Fibroblast of skin of back (primary cell): ENCODE measurements at places on chromosomes 13 and 19.

- no peak for DNase-seq
Observed at GRCh38 chr19:35060160-35060855, 18.8 kb downstream of the HPN start.

DNA sequence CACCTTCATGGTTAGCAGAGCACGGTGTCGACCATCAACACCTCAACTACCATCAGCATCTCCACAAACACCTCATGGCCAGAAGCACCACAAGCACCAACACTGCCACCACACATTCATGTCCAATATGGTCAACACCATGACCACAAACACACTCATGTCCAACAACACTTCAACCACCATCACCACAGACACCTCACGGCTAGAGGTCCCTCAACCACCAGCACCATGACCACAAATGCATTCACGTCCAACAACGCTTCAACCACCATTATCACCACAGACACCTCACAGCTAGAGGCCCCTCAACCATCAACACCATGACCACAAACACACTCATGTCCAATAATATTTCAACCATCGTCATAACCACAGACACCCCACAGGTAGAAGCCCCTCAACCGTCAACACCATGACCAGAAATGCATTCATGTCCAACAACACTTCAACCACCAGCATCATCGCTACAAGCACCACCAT, 10.2 kb downstream of the TRAPPC5 start:
- no peak for DNase-seq

- no peak for DNase-seq
Observed at GRCh38 chr13:24076636-24077035, 83.9 kb upstream of the SPATA13 start.

DNA sequence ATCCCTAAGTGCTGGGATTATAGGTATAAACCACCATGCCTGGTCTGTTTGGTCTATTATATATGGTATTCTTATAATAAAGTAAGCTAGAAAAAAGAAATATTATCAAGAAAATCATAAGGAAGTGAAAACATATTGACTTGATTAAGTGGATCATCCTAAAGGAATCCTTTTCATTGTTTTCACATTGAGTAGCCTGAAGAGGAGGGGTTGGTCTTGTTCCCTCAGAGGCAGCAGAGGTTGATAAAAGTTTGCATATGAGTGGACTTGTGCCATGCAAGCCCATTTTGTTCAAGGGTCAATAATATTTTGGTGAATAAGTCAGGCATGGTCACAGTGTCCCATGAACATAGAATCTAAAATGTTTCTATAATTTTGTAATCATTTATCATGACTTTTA, 52.7 kb downstream of the ZNF627 start:
- DNase-seq, result peak; percentile 50

- DNase-seq, result no peak
Observed at GRCh38 chr13:59754411-59754810, 409.3 kb downstream of the DIAPH3 start.

DNA sequence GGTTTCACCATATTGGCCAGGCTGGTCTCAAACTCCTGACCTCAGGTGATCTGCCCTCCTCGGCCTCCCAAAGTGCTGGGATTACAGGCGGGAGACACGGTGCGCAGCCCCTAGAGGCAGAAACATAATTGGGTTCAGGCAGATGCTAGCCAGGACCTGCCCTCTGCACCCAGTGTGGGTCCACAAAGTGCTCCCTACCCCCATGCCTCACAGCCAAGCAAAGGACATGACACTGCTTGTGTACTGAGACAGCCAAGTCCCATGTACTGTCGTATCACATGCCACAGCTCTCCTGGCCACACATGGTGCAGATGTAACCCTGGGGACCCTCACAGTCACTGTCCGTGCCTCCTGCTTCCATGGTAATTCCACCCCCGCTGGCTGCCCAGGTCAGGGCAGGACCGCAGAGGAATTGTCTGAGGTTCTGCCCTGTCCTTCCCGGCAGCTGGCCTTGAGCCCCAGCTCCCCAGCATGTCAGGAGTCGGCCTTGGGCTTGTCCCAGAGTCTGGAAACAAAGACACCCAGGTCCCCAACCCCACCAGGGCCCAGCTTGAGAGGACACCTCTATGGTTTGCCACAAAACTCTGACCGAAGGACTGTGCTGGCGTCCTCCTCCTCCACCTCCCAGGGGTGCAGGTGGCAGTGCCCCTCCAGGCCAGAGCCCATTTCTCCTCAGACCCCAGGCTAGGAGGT, 7.6 kb downstream of the PRR36 start:
- DNase-seq, result no peak

- no peak for DNase-seq
Observed at GRCh38 chr19:29681422-29682235, 16.4 kb downstream of the PLEKHF1 start.

DNA sequence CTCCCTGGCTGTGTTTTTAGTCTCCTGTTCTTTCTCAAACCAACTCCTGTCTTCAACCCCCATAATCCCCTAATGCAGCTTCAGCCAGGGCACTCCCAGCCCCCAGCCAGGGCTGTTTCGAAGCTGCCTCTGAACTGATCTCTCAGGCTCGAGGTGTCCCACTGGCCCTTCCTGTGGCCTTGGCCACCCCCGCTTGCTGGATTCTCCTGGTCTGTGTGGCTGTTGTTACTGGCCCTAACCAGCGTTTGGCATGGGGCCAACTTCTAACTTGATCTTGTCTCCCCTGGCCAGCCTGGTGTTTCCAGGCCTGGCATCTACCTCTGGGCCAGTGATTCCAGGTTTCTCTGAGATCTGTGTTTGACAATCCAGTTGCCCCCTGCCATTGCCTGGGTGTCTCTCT, 11.0 kb downstream of the XAB2 start:
- no peak for DNase-seq

- no peak for DNase-seq
Observed at GRCh38 chr13:88896466-88896865, 1225.3 kb downstream of the SLITRK5 start.

- no peak for DNase-seq
Observed at GRCh38 chr13:40644838-40645604, 21.4 kb downstream of the FOXO1 start.

- DNase-seq, result no peak
Observed at GRCh38 chr19:55169136-55169535, 2.7 kb upstream of the DNAAF3 start.

GRCh38 chr13:89003656-89004055, 1332.5 kb downstream of the SLITRK5 start:
- no peak for DNase-seq

DNA sequence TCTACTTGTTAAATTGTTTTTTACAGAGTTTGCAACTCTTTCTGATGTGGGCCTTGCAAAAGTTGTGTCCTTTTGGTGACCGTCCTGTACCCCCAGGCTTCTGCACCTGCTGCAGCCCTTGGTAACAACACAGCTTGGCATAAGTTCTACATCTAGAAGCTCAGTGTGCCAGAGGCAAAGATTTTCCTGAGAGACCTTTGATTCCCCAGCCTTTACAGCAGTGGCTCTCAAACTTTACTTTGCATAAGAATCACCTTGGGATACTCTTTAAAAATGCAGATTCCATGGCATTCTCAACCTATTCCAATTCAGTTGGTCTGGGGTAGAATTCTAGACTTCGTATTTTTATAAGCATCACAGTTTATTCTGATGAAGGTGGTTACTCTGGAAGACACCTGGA, 260.9 kb downstream of the DCT start:
- DNase-seq, result no peak

DNA sequence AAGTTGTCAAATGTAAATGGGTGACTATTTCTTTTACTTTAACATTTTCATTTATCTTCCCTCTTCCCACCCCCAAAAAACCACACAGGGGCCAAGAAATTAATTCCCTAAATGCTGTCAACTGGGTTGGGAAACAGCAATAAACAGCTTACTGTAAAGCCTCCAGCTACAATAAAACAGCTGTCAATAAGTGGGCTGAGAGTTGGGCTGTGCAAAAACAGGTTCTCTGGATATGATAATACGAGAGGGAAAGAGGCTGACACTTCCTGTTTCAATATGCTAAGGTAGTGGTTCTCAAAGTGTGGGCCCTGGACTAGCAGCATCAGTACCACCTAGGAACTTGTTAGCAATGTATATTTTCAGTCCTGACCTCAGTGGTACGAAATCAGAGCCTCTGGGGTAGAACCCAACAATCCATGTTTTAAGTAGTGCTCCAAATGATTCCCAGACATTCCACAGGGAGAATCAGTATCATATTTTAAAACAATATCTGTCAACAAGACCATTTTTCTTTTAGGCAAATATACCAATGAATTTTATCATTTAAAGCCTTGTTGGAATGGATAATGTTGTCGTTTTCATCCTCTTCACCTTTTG, 8.4 kb downstream of the PCDH9 start:
- no peak for DNase-seq

- no peak for DNase-seq
Observed at GRCh38 chr13:92864584-92865284, 361.9 kb upstream of the GPC6 start.

GRCh38 chr13:87274209-87274819, 396.9 kb upstream of the SLITRK5 start:
- peak; percentile 32 for DNase-seq

- no peak for DNase-seq
Observed at GRCh38 chr19:40321076-40321475, 27.1 kb downstream of the C19orf47 start.

GRCh38 chr19:35845215-35846037, 6.9 kb downstream of the NPHS1 start:
- DNase-seq, result no peak

DNA sequence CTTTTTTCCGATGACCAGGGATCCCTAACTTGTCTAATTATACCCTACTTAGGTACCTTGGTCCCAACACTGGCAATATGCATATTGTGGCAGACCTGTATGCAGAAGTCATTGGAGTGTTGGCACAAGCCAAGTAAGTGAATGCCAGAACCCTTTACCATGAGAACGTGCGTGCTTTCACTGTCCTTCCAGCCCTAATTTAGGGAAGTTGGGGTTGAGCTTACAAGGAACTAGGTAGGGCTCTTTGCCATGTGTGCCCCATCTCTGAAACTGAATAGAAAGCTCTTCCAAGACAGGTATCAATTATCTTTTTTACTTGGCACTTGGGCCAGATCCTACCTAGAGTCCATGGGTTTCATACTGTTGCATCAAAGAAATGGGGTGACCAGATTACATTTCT, 93.2 kb downstream of the FRY start:
- DNase-seq, result no peak

DNA sequence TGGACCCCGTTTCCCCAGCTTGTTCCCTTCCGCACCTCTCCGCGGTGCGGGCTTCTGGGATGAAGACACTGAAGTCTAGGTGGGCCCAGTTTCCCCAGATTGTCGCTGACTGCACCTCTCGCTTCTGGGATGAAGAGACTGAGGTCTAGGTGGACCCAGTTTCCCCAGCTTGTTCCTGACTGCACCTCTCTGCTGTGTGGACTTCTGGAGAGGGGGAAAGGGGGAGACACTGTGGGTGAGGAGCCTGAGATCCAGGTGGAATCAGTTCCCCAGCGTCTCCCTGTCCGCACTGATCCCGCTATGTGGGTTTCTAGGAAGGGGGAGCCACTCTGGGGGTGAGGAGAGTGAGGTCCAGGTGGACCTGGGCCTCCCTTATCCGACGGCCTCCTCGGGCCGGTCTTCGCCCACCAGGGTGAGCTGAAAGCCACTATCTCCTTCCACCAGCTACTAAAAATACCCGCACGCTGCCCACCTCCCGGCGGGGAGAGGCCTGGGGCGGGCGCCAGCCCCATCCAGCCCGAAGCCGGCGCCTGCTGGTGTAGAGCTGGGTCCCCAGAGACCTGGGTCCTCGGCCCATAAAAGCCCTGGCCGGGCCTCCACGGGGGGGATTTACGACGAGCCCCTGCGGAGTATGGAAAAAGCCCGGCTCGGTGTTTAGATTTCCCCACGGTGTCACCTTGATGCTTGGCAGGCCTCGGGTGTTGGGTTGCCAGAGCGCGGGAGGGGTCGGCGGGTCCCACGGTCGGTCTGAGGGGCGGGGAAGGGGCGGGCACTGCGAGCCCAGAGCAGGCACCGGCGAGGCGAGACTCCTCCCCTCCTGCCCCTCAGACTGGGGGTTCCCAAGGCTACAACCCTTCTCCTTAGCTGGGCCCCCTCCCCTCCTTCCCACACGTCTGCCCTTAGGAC, 10.6 kb downstream of the FUT6 start:
- DNase-seq, result no peak

GRCh38 chr13:75327135-75327510, 154.8 kb downstream of the TBC1D4 start:
- no peak for DNase-seq

GRCh38 chr13:45670189-45670885, 31.8 kb upstream of the CBY2 start:
- no peak for DNase-seq

GRCh38 chr19:7706955-7707456, 5.1 kb upstream of the FCER2 start:
- no peak for DNase-seq

DNA sequence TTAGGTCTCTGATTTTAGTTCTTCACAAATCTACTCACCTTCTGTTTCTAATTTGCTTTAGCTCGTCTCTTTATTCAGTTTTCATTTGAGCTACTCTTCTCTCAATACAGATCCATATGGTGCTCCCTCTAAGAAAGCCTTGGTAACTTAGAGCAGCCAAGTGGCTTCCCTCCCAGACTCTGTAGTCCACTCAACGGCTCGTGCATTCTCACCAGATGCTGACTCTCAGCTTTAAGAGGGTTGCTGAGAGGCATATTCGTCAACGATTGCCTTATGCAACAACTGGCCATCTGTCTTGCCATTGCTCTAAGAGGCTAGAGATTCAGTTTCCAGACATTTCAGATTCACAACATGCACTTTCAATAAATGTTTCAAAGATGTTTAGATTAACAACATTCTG, 785.8 kb upstream of the SLC10A2 start:
- no peak for DNase-seq

DNA sequence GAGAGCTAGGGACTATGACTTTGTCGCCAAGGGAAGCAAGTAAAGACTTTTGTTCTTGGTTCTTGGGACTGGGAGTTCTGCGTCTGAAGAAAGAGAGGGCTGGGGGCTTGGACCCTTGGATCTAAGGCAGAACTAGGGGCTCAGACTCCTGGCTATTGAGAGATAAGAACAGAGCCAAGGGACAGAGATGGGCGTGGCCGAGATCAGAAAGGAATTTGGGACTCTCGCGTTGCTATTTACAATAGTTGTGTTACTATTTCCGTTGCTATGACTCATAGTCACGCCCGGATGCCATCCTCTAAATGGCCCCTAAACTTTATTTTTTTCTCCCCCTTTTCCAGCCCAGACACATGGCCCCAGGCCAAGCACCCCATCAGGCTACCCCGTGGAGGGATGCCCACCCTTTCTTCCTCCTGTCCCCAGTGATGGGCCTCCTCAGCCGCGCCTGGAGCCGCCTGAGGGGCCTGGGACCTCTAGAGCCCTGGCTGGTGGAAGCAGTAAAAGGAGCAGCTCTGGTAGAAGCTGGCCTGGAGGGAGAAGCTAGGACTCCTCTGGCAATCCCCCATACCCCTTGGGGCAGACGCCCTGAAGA, 759 bp downstream of the PPP1R15A start:
- peak; percentile 96 for DNase-seq

GRCh38 chr13:89565476-89566100, 1781.9 kb upstream of the MIR17HG start:
- no peak for DNase-seq

- no peak for DNase-seq
Observed at GRCh38 chr19:6803036-6803404, 30.5 kb downstream of the VAV1 start.

- peak; percentile 41 for DNase-seq
Observed at GRCh38 chr13:30313311-30313710, 6.0 kb upstream of the KATNAL1 start.

- DNase-seq, result no peak
Observed at GRCh38 chr19:18062028-18062427, 24.7 kb downstream of the IL12RB1 start.

GRCh38 chr13:60753641-60754040, 356.6 kb downstream of the TDRD3 start:
- DNase-seq, result no peak

- no peak for DNase-seq
Observed at GRCh38 chr19:38204728-38205127, 19.3 kb downstream of the DPF1 start.

- DNase-seq, result no peak
Observed at GRCh38 chr13:37105251-37105714, at the start of gene CSNK1A1L. Gene CSNK1A1L, minus strand, starts transcription at chr13:37105664. Its CDS starts 408 bp downstream, at chr13:37105256.
